Aorta (tissue), 5 donors: ENCODE measurements at places on chromosomes 12 and 14. TPM values are rescaled to one million over a fixed set of nuclear protein-coding genes. Genes with fewer than 3 reads are reported as not detected.

The DHRS2 gene
- total RNA-seq: not detected

DNA sequence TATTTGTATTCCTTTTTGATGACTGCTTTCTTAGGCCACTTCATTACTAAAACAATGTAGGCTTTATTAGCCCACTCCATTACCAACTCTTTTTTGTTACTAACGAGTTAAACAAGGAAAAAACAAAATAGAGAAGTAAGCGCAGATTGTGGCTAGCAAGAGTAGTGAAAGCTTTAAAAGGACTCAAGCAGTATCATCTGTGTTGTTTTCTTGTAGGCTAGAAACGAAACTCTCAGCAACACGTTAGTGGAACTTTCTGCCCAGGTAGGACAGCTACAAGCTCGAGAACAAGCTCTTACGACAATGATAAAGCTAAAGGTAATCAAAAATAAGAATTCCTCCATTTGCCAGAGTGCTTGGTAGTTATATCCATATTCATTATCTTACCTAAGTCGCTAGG is 11.1 kb downstream of the CCDC62 start:
- H3K36me3 ChIP-seq: no peaks in the 10 kb centered on the region
- DNase-seq: no peak
- no peaks in the 10 kb centered on the region for H3K27me3 ChIP-seq
- no peak overlapping the region for H3K4me3 ChIP-seq

- H3K4me3 ChIP-seq: no peak overlapping the region
- H3K27me3 ChIP-seq: no peaks in the 10 kb centered on the region
- no peaks in the 10 kb centered on the region for H3K4me1 ChIP-seq
- no peaks in the 10 kb centered on the region for H3K36me3 ChIP-seq
Observed at GRCh38 chr12:47207829-47208248, 128.1 kb upstream of the AMIGO2 start.

DNA sequence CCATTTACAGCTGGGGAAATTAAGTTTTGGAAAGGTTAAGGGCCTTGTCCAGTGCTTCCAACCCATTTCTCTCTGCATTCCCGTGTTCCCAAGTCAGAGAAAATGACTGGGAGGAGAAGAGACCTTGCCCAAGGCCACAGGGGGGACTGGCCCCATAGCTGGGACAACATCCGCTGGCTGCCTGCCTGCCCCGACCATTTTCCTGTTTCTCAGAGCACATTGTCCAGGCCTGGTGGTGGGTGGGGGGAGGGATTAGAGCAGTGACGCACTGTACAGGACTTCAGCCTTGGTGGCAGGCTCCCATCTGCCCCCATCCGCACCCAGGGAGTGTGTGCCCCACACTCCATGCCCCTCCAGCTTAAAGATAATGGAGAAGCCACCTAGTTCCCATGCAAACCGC is 27.7 kb downstream of the DIO3 start:
- H3K36me3 ChIP-seq: no peaks in the 10 kb centered on the region
- H3K4me3 ChIP-seq: no peak overlapping the region
- no peak overlapping the region for H3K27ac ChIP-seq
- no peaks in the 10 kb centered on the region for H3K4me1 ChIP-seq

- no peak overlapping the region for H3K4me3 ChIP-seq
- DNase-seq: peak; percentile 61
- no peaks in the 10 kb centered on the region for H3K27me3 ChIP-seq
- H3K27ac ChIP-seq: no peak overlapping the region
- no peaks in the 10 kb centered on the region for H3K4me1 ChIP-seq
Observed at GRCh38 chr14:24314377-24315193, 3.3 kb downstream of the LTB4R start.
